Fibroblast of skin of abdomen (primary cell): ENCODE measurements at places on chromosomes 2 and 18.

DNA sequence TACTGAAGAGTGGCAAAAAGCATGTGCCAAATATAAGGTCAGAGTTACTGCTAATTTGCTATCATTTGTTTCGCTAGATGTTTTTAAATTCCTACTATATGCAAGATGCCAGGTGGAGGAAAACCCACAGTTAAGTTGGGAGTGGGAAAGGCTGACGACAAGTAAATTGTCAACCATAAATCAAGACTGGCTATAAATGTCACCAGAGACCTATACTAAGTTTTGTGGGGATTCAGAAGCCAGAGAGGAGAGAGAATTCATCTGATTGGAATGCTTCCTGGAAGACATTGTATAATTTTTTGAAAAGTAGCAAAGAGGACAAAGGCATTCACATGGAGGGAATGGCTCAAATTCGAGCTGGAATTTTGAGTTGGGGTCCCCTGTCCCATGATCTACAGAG is 64.3 kb downstream of the CFAP221 start:
- peak; percentile 16 for DNase-seq

DNA sequence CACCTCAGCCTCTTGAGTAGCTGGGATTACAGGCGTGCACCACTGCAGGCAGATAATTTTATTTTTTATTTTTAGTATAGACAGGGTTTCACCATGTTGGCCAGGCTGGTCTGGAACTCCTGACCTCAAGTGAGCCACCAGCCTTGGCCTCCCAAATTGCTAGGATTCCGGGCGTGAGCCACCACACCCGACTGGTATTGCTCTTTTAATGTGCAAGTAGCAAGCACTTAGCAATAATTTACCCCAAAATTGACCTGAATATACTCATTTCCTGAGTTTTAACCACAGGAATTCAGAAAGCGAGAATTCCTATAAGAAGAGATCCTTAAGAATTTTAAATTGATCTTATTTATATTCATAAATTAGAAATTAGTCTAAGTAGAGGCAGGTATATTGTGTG is 169.1 kb downstream of the CDH2 start:
- DNase-seq: peak; percentile 73

DNA sequence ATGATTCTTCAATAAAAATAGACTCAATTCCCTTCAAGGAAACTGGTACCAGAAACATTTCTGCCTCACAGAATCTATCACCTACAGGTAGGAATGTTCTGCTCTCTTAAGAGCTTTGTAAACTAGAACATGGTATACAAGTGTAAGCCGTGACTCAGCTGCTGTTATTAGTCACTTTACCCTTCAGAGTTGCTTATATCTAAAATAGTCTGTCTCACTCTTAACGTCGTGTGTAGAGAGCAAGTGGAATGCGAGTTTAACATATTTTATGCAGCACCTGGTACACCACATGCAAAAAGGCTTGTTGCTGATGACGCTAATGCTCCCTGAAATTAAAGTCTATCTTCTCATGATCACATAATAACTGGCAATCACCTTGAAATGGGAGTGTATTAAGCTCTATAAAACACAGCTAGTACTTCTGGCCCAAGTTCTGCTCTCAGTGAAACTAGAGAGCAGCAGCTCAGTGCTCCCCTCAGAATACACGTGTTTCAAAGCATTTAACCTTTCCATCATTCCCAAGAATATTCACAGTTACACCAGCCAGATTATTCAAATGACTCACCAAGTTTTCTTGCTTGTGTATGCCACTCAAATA is 420.0 kb downstream of the ZEB2 start:
- peak; percentile 72 for DNase-seq

GRCh38 chr2:39948016-39948719 is 169.1 kb upstream of the THUMPD2 start:
- DNase-seq: peak; percentile 86

GRCh38 chr18:48098007-48098406 is 167.5 kb upstream of the SMAD2 start:
- DNase-seq: no peak

DNA sequence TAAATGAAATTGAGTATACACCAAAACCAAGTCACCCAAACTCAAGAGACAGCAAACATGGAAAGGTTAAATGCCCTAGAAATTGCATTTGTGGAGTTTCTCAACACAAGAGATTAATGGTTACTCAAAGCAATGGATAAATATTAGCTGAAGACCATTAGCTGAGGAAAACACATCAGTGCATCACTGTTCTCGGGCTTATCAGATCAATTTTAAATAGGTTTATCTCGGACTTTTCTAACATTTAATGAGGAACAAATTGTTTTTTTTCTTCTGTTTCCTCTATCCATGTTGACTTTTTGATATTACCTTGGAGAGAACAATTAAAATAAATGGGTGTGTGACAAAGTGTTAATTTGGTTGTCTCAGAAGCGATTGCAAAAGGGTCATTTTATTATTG is 105.4 kb upstream of the PIK3C3 start:
- no peak for DNase-seq

GRCh38 chr2:187215532-187216240 is 232.4 kb downstream of the CALCRL start:
- DNase-seq: peak; percentile 66
